ENCODE measurements at places on chromosomes 11 and 22.

- DNase-seq, result no peak
Measured at GRCh38 chr22:32130464-32130863, 28.6 kb downstream of the C22orf42 start.

DNA sequence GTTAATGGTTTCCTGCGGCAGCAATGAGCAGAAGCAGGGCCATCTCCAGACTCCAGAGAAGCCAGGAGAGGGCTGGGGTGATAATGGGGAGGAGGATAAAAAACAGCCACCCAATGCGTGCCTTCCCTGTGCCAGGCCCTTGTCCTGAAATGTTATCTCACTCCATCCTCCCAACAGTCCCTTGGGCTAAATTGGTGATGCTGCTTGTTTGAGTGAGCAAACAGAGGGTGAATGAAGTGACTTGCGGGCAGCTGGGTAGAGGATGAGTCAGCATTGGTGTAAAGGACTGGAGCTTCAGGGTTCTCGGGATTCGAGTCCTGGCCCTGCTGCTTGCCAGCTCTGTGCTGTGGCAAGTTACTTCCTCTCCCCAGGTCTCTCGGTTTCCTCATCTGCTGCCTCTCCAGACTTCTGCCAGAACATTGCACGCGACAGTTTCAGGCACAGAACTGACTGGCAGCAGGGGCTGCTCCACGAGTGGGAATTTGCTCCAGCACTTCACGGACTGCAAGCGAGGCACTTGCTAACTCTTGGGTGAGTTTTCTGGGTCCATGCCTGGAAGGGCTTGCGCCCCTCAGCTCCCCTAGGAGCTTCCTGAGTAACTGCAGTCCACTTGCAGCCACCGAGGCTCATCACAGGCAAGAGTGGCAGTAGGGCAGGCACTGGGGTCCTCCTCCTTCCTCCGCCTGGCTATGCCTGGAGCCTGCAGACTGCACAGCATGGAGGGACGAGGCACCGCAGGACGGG is at the start of gene P2RY6:
Gene P2RY6, plus strand, starts transcription at position 403 of the 744 bp plus-strand sequence. CDS start 24,181 bp downstream, outside the sequence.
- DNase-seq, result peak; percentile 81

- DNase-seq, result no peak
Measured at GRCh38 chr22:17945888-17946648, 78.3 kb downstream of the MICAL3 start.

- no peak for DNase-seq
Measured at GRCh38 chr22:48749555-48750227, 1078.0 kb downstream of the BRD1 start.

GRCh38 chr22:41772645-41773044 is 27.8 kb upstream of the CCDC134 start:
- no peak for DNase-seq

DNA sequence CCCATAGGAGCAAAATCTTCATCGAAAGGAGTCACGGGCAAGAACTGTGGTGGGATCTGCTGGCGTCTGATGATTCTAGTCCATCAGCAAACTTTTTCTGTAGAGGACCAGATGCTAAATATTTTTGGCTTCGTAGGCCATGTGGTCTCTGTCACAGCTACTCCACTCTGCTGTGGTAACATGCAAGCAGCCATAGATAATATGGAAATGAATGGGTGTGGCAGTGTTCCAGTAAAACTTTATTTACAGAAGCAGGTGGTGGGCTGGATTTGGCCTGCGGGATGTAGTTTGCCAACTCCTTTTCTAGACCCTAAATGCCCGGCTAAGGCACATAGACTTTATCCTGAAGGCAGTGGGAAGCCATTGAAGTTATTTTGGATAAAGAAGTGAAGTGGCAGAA is 32.9 kb downstream of the BMAL1 start:
- DNase-seq, result no peak

DNA sequence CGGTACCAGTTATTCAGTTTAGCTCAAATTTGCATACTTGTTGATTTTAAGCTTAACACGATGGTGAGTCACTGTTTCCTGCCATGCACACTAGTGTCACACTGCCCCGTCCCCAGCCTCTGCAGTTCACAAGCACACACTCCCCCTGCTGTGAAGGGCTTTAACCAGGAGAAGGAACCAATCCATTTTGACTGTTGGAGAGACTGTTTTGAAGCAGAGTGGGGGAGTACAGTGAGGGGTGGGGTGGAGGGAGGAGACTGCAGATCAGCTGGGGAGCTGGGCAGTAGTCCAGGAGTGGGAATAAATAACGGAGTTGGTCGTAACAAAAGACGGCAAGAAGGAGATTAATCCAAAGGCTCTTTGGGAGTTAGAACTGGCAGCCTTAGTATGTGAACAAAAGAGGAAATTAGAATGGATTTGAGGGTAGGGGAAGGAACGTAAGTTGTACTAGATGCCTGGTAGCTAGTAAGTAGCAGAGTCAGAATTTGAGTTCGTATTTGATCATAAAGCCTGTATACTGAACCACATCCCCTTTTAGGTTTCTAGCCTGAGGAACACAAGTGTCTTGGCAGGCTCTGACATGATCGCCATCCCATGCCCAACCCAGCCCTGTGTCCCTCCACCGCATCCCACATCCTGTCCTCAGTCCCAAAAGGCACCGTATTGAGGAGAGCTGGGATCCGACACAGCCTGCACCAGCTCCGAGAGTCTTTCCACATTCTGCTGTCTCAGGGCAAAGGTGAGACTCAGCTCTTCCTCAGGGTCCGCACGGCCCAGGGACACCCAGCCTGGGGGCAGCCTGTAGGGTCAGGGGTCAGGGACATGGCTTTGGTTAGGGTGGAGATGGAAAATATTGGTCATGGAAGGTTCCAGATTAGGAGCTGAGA is 862 bp downstream of the TPP1 start:
- DNase-seq, result peak; percentile 89

DNA sequence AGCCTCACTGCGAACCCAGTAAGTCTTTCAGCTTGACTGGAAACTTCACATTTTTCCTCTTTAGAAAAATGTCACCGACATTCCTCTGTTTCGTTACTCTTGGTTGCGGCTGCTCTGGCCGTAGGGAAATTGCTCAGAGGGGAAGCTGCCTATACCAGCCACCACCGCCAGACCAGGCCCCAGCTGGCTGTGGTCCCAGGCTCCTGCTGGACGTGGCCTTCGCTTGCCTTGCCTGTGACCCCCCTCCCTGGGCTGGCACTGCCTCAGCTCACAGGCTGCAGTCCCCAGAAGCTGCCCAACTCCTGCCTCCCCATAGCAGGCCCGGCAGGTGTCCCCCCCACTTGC is 197.8 kb downstream of the MN1 start:
- no peak for DNase-seq

- peak; percentile 44 for DNase-seq
Measured at GRCh38 chr22:26428515-26429457, at the start of gene ASPHD2. Gene ASPHD2, plus strand, starts transcription at chr22:26429260. Its CDS starts 4,356 bp downstream, at chr22:26433616.

- no peak for DNase-seq
Measured at GRCh38 chr11:82631722-82632630, 101.7 kb downstream of the FAM181B start.

DNA sequence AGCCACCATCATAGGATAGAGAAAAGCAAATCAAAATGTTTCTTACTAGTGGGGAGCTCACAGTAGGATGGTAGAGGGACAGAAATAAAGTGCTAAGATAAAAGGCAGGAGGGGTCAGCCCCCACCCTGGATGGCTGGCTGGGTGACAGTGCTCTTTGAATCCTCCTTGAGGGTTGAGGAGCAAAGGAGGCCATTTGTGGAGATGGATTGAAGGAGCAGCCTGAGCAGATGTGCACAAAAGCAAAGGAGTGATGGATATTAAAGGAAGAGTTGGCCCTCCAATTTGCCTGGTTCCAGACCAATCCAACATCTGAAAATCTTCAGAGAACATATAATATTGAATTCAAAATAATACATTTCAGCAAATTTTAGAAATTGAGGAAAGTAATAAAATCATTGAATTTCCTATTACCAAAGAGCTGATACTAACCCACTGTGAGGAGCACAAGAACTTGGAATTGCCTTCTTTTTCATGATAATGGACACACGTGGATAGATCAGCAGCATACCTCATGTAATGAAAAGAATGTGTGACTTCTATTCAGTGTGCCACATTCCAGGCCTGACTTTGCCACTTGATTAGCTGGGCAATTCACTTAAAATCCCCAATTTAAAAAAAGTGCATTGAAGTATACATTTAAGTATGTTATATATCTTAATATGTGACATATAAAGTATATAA is 287.0 kb downstream of the FAT3 start:
- DNase-seq, result no peak

- no peak for DNase-seq
Measured at GRCh38 chr11:2142762-2143202, 3.6 kb upstream of the IGF2 start.

DNA sequence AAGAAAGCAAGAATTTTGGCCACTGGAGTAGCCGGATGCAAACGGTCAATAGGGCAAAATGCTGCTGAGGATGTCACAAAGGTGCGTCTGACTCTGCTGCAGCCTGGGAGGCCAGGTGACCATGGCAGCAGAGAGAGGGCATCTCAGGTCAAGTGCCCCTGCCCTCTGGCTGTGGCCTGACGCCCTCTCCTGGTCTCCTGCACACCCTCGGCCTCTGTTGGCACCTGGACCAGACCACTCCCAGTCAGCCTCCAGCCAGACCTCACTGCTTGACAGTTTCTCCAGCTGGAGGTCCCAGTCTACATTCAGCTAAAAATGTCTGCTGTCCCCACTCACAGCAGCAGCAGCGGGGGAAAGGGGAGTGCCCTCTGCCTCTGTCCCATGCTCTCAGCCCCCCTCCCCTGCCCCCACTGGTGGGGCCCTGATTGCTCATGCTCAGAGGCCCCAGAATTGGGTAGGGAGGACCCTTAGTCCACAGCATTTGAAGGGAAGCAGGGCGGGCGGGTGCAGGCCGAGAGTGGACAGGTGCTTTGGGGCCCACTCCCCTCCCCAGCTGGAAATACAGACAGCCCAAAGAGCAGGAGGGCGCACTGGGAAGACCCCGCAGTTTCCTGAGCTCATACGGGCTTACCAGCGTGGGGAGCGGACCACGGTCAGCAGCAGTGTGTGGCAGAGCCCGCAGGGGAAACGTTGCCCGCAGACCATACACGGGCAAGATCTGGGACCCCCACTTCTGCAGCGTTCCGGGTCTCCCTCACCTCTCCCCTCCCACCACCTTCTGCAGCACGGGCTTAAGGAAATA is 1.6 kb upstream of the BRSK2 start:
- no peak for DNase-seq

DNA sequence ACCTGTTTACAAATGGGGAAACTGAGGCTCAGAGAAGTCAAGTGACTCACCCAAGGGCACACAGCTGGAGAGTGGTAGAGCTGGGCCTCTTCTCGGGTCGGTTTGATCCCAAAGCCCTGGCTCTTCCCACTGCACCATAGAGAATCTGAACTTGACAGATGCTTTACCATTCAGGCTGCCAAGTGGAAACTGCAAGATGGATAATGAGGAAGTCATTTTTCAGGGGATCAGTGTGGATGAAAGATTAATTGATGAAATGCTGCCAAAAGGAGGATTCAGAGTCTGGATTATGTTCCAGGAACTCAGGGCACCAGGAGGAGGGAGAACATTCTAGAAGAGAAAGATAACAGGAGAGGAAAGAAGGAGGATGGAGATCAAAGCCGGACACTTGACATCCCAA is 185.9 kb upstream of the ZBED5 start:
- DNase-seq, result no peak

GRCh38 chr22:48781868-48782267 is 1045.8 kb downstream of the BRD1 start:
- no peak for DNase-seq

GRCh38 chr11:106668147-106668546 is 350.1 kb downstream of the GUCY1A2 start:
- DNase-seq, result no peak

DNA sequence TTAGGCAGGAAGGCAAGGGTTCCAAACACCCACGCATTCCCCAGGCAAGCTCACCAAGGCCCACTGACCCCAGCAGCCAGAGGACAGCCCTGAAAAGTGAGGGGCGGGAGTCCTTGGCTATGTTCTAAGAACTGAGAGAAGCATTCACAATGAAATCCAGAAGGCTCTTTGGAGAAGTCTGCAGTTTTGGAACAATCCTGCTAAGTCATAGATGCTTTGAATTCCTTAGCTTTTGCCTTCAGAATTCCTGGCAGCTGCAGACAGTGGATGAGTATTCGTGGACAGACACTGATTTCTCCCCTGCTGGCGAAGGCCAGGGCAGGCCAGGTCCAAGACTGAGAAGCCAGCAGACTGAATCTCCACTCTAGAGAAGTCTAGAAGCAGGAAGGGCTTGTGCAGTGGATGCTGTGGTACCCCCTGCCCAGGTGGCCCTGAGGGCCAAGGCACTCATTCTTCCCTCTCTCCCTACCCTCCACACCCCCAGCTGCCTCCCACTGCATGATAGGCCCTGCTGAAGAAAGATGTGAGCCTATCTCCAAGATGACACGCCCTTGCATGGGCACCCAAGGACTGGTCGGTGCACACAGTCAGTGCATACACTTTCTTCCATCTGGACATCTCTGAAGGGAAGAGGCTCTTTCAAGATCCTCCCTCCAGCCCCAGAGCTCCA is 133.2 kb upstream of the TEAD1 start:
- no peak for DNase-seq

GRCh38 chr11:116225784-116226585 is 546.8 kb downstream of the BUD13 start:
- no peak for DNase-seq

- DNase-seq, result no peak
Measured at GRCh38 chr11:76634886-76635285, 35.7 kb downstream of the LRRC32 start.

DNA sequence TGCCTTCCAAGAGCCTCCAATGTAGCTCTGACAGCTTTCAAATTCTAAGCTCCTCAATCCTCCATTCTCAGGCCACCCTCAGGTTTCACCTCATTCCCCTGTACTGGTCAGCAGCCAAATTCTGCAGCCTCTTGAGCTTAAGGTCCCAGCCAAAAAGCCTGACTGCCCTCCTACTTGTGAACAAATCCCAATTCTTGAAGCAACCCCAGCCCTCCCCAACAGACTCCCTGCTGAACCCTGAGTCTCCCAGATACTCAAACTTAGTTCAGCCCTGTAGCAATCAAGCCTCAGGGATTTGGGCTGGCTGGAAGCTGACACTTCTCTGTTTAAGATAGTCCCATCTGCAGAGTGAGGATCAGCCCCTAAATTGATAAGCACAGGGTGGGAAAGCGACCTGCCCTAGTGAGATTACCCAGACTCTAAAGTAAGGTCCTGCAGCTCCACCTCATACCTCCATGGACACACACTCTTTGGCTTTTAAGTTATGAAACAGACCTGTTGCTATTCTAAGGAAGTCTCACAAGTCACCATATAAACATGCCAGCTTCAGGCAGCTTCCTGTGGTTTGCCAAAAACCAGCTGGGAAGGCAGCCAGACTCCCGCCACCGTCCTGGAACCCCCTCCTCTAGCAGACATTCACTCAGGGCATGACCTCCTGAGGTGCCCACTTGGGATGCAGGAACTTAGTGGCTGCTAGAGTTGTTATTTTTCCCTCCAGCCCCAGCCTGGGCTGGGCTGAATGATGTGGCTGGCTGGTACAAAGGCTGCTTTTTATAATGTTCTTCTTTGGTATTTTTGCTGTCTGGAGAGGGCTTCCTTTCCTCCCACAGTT is 82.5 kb upstream of the PICALM start:
- peak; percentile 75 for DNase-seq

GRCh38 chr11:11344045-11344444 is 9.0 kb downstream of the CSNK2A3 start:
- no peak for DNase-seq

Data from AML-193 (cell line).